EL (cell line): ENCODE measurements at places on chromosomes 1 and 21.

DNA sequence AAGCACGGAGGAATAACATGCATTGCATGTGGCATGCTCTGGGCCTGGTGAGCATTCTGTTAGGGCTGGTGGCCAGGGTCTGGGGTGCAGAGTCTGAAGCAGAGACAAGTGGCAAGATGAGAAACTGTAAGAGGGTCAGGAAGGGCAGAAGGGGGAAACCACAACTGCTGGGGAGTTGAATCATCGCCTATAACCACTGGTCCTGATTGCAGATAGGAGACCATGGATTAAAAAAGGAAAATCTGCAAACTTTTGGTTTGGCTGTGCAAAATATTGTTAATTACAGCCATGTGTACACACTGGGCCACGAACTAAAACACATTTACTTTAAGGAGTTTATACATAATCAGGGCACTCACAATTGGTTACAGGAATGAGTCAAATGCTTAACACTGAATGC, 76.6 kb downstream of the TGFBR3 start:
- DNase-seq, result peak; percentile 80

DNA sequence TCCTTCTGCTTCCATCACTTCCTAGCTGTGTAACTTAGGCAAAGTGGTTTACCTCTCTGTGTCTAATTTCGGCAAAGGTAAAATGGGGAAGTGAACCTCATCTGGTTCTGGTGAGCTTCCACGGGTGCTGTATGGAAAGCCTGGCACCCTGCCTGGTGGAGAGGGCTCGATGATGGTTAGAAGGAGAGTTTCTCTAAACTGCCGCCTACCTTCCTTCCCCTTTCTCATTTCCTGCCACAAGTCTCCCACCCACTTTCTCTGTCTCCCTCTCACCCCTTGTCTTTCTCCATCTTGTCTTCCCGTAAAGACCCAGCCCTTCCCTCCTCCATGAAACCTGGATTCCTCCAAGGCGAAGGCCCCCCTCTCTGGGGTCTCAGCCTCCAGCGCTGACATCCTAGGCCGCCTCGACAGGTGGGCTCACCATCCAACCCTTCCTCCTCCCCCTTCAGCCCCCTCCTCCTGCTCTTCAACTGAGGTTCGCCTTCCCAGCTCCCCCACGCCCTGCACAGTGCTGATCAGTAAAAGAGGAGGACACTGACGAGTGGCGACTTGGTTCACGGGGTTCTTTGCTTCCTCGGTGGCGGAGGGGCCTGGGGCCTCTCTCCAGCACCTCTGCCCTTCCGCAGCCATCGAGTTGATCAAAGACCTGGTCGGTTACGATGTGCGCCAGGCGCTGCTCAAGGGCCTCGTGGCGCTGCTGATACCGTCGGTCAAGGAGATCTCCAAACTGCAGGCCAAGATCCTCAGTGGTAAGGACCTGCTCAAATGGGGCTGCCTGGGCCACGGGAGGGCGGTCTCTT, 7.3 kb downstream of the RNU5D-1 start:
- no peak for DNase-seq

DNA sequence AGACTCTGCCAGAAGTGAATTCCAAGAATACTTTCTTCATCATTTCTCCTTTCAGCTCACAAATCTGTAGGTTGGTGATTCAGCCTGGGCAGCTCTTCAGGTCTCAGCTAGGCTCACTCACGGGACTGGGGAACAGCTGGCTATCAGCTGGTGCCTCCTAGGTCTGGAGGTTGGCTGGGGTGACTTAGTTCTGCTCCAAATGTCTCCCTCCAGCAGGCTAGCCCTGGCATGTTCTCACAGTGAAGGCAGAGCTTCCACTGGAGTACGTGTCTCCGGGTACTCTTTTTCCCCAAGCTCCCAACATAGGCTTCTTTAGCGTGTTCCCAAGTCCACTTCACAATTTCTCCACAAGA, 12.5 kb upstream of the VAMP4 start:
- peak; percentile 84 for DNase-seq

- DNase-seq, result no peak
Measured at GRCh38 chr1:6574025-6574620, 5.7 kb upstream of the ZBTB48 start.

DNA sequence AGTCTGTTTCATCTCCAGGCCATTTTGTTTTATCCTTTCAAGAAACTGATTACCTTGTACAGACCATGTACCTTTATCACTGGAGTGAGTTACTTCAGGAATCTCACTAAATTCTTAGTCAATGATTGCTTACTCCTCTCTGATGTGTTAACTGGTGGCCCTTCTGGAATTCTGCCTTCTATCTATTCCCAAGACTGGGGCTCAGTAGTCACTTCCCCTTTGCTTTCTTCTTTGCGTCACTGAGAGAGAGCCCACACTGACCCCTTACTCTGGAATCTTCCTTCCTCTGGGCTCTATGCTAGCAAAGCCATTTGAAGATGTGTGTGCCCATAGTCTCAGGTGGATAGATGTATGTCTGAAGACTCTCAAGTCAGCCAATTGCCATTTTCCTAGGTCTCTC, 34.6 kb downstream of the XCL2 start:
- no peak for DNase-seq

DNA sequence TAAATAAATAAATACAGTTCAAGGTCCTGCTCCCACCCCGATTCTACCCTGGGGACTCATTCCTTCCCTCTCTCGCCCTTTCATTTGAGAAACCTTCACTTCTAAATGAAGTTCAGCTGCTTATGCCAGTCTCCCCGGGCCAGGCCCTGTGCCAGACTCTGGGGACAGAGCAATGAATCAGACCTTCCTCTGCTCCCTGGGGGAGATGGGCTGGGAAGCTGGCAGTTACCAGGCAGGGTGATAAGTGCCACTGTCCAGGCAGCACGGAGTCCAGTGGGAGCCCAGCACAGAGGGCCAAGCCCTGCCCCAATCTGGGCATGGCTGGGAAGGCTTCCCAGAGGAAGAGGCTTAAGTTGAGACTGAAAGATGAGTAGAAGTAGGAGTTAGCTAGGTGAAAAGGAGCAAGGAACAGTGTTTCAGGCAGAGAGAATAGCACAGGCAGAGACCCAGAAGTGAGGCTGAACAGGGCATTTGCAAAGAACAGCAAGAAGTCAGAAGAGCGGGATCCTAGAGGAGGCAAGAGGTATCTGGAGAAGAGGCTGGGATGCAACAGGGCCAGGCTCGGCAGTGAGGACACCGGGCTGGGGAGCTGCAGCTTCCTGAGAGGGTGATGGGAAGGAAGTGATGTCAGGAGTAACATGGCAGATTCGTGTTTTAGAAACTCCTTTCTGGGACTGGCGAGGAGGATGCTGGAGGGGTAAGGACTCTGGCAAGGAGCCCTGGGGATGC, 13.5 kb downstream of the KCNQ4 start:
- peak; percentile 41 for DNase-seq

- peak; percentile 98 for DNase-seq
Measured at GRCh38 chr1:201696217-201696761, 132.7 kb upstream of the IPO9 start.

GRCh38 chr1:119492763-119493162, 14.2 kb upstream of the HSD3B1 start:
- no peak for DNase-seq

GRCh38 chr1:152034654-152035538, 1.9 kb downstream of the S100A11 start:
- peak; percentile 85 for DNase-seq

DNA sequence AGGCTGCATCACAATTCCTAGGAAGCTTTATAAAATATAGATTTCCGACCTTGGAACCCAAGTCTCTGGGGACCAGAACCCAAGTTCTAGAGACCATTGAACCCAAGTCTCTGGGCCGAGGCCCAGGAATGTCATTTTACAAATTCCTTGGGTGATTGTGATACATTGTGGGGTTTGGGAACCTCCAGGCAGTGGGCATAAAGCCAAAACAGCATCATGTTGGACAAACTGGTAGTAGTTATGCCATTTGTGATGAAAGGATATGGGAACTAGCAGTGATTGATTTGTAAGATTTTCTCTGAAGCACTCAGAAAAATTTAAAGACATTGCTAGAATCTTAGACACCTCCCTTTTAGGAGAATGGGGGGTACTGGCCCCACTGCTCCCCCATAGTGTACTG, 160.2 kb downstream of the HIVEP3 start:
- peak; percentile 76 for DNase-seq

GRCh38 chr1:68346188-68346808, 103.5 kb downstream of the RPE65 start:
- DNase-seq, result peak; percentile 40

DNA sequence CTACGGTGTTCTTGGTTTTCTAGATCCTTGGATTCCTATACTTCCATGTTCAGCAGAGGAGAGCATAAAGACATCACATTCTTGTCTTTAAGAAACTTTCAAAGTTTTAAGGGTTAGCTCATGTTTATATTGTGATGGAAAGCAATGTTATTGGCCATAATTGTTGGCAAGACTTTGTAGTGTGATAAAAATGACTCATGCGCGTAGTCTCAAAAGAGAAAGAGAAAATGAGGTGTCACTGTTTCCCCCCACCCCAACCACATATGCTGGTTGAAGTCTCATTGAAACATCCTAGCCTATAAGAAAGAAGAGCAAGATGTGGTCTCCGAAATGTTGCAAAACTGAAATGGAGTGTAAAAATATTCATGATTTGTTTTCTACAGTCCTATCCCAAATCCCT, 348.8 kb downstream of the PTBP2 start:
- peak; percentile 41 for DNase-seq

GRCh38 chr21:46021978-46022544, 40.5 kb downstream of the COL6A1 start:
- no peak for DNase-seq

- no peak for DNase-seq
Measured at GRCh38 chr1:15691434-15692032, 7.4 kb downstream of the PLEKHM2 start.

- DNase-seq, result no peak
Measured at GRCh38 chr1:160866695-160867260, 4.1 kb upstream of the CD244 start.

- DNase-seq, result no peak
Measured at GRCh38 chr1:21598904-21599303, 70.3 kb downstream of the RAP1GAP start.

DNA sequence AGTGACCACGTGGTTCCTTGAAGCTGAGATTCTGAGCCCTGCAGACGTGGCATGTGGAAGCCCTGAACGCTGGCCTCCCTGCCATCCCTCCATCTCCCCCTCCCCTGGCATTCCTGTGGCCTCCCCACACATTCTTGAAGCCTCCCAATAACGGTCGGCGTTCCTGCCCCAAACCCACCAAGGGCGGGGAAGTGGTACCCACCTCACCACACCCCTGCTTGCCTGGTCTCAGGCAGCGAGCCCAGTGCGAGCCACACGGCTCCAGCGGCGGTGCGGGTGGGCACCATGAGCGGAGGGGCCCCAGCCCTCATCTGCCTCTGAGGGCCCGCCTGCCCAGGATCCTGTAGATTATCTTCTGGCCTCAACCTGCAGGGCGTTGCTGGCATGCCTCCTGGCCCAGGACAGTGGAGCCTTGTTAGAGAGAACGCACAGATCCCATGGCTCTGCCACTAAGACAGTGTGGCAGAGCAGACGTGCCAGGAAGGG, 20.6 kb upstream of the PRELP start:
- DNase-seq, result peak; percentile 36

DNA sequence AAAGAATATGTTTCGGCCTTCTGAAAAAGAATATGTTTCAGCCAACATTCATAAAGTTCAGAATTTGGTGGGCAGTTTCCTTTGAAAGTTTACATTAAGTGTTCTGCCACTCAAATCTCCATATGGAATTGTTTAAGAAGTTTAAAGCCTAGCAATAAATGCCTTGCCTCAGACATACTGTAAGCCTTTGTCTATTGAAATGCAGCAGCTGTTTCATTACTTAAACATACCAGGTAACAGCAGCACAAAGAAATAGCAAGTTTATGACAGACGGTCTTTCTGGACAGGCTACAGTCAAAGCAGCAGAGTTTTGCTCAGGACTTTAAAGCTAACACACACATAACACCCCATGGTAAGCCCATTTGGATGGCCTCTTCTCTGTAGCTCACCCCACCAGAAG, 38.5 kb upstream of the C1orf105 start:
- DNase-seq, result no peak

GRCh38 chr1:19866758-19867157, 15.4 kb upstream of the OTUD3 start:
- peak; percentile 47 for DNase-seq

DNA sequence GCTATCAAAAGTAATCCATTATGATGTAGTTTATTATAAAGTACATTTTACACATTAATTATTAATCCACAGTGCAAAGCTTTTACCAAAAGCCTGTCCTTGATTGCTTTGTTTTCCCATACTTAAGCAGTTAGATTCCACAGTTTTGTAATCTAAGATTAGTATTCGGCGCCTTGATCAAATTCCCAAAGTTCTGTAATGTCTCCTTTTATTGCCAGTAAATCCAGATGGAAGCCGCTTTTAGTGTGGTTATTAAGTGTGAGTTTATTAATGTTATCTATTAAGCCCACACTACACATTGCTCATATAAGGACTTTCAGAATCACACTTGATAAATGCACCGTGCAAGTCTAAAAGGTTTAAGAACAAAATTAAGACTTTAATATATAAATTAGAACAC, 199.2 kb upstream of the PKN2 start:
- no peak for DNase-seq

- peak; percentile 28 for DNase-seq
Measured at GRCh38 chr1:46062651-46063319, 69.6 kb downstream of the PIK3R3 start.

GRCh38 chr1:95117207-95118066, at the start of gene TLCD4:
Gene TLCD4 (plus strand): TSS chr1:95117355. CDS start chr1:95143902, 26,547 bp downstream.
- DNase-seq, result peak; percentile 61

GRCh38 chr1:111199881-111200801, at the start of gene DENND2D:
Gene DENND2D (minus strand): TSS chr1:111200646. CDS start chr1:111200459, 187 bp downstream.
- no peak for DNase-seq

GRCh38 chr1:184854496-184855140, 100.0 kb upstream of the EDEM3 start:
- DNase-seq, result peak; percentile 32

GRCh38 chr1:204673909-204674649, 11.5 kb downstream of the LRRN2 start:
- no peak for DNase-seq

GRCh38 chr1:33137800-33138199, 44.0 kb downstream of the TRIM62 start:
- peak; percentile 42 for DNase-seq

DNA sequence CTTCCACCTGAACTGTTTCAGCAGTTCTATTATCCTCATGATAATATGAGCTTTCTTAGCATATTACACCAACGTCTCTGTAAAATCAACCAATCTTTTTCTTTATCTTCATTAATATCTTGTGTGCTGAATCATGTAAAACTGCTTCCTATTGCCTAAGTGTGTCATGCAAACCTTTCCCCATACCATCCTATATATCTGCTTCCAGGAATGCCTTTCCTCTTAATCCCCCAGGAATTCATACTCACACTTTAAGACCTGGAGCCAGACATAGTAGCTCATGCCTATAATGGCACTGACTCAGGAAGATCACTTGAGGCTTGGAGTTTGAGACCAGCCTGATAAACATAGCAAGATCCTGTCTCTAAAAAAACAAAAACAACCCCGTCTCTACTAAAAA, 183.9 kb downstream of the NRIP1 start:
- peak; percentile 90 for DNase-seq

GRCh38 chr1:174297351-174297750, 138.0 kb downstream of the RABGAP1L start:
- DNase-seq, result no peak

- DNase-seq, result no peak
Measured at GRCh38 chr1:245898581-245898980, 608.5 kb downstream of the SMYD3 start.

GRCh38 chr1:197303463-197303862, 35.4 kb downstream of the CRB1 start:
- no peak for DNase-seq

- peak; percentile 42 for DNase-seq
Measured at GRCh38 chr21:42983103-42983502, 8.7 kb downstream of the PKNOX1 start.
